Dermis microvascular lymphatic vessel endothelial cell (primary cell): ENCODE measurements at places on chromosomes 11 and 22. TPM values are rescaled to one million over a fixed set of nuclear protein-coding genes. Genes with fewer than 3 reads are reported as not detected.

Gene KRTAP5-8
- not detected in 2 replicates for total RNA-seq

Gene DGCR6
- total RNA-seq: 0.25 and 0.51 TPM in 2 replicates

Gene TIGD3
- under 0.01 and 0.26 TPM in 2 replicates for total RNA-seq

Gene SLC1A2
- not detected in 2 replicates for total RNA-seq

Gene MGAT3
- total RNA-seq: not detected in 2 replicates

Gene MTFP1
- total RNA-seq: 31.0 and 33.6 TPM in 2 replicates

Gene OR6T1
- not detected in 2 replicates for total RNA-seq

Gene KRTAP5-11
- total RNA-seq: not detected in 2 replicates

Gene SLC29A2
- total RNA-seq: 0.77 and 1.0 TPM in 2 replicates

Gene SEPTIN3
- total RNA-seq: under 0.01 TPM in 2 replicates

Gene EHF
- total RNA-seq: not detected in 2 replicates

Gene CLDN5
- total RNA-seq: 560 and 793 TPM in 2 replicates

Gene MS4A7
- total RNA-seq: not detected in 2 replicates

Gene SPTY2D1
- 8.3 and 9.7 TPM in 2 replicates for total RNA-seq

Gene SLC6A5
- not detected in 2 replicates for total RNA-seq

Gene ALX4
- total RNA-seq: not detected in 2 replicates

Gene LINC01488
- total RNA-seq: under 0.01 TPM in 1 of 2 replicates, not detected in the other

Gene MYBPC3
- not detected in 2 replicates for total RNA-seq

Gene OR8K1
- not detected in 2 replicates for total RNA-seq

Gene OR10A2
- total RNA-seq: not detected in 2 replicates

Gene CCDC73
- under 0.01 TPM in 1 of 2 replicates, not detected in the other for total RNA-seq

Gene NAALAD2
- total RNA-seq: 0.26 and 0.51 TPM in 2 replicates

Gene FAM83F
- not detected in 2 replicates for total RNA-seq

Gene MS4A3
- not detected in 2 replicates for total RNA-seq

Gene C22orf42
- not detected in 2 replicates for total RNA-seq

Gene CALCA
- not detected in 2 replicates for total RNA-seq

Gene SLC2A11
- total RNA-seq: 4.6 and 5.3 TPM in 2 replicates

Gene ALDH3B1
- 1.0 and 1.3 TPM in 2 replicates for total RNA-seq

Gene BDNF
- under 0.01 and 0.13 TPM in 2 replicates for total RNA-seq

Gene GGTLC2
- total RNA-seq: not detected in 2 replicates

Gene TPBGL
- under 0.01 and 0.13 TPM in 2 replicates for total RNA-seq

Gene UBQLNL
- not detected in 2 replicates for total RNA-seq

Gene NLRP6
- total RNA-seq: not detected in 2 replicates

Gene IGSF9B
- total RNA-seq: not detected in 2 replicates

Gene TXNRD2
- 66.5 and 75.4 TPM in 2 replicates for total RNA-seq

Gene SCN4B
- total RNA-seq: under 0.01 TPM in 2 replicates
